Adipocyte (in vitro differentiated cells): ENCODE measurements at places on chromosomes 12 and 14.

GRCh38 chr14:24710403-24711112 lies 76.6 kb upstream of the GZMB start:
- peak; percentile 89 for DNase-seq

DNA sequence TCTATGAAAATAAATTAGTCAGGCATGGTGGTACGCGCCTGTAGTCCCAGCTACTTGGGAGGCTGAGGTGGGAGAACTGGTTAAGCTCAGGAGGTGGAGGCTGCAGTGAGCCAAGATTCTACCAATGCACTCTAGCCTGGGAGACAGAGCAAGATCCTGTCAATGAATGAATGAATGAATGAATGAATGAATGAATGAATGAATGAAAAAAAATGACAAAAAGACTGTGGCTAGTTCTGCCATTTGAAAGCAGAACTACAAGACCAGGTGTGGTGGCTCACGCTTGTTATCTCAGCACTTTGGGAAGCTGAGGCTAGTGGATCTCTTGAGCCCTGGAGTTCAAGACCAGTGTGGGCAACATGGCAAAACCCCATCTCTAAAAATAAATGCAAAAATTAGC lies 32.2 kb upstream of the NPFF start:
- no peak for DNase-seq

GRCh38 chr14:78142998-78143397 lies 27.2 kb upstream of the NRXN3 start:
- DNase-seq = no peak

DNA sequence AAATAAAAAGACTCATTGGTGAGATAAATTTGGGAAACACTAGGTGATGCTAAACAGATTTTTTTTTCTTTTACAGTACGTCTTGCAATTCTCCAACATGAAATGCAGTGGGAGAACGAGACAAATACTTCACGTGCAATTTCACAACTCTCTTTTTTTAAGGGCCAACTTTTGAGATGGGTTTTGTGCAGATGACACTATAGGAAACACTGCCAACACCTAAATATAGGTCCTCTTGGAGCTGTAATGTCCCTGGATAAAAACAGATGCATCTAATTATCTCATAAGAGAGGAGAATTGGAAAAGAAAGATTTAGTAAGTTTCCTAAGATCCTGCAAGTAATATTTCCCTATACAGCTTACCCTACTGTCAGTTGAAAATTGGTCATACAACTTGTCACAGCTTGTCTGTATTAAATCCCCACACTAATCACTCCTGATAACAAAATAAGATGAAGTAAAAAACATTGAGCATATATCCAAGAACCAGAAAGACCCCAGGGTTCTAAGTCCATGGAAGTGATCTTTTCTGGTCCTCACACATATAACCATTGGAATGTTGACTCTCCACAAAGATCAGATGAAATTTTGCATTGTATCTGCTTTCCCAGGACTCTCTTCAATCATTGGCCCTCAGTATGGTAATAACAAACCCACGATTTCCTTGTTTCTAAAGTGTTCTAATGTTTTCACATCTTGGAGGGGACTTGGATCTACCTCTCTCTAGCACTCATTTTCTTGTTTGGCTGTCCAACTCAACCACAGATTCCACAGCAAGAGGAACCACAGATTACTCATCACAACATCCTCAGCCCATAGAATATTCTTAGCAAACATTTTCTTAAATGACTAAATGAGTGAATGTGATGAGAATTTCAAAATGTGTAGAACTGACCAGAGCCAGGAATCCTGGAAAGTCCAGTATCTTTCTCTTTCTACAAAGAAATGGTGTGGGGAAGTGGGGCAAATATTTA lies 769.4 kb upstream of the USP15 start:
- no peak for DNase-seq

DNA sequence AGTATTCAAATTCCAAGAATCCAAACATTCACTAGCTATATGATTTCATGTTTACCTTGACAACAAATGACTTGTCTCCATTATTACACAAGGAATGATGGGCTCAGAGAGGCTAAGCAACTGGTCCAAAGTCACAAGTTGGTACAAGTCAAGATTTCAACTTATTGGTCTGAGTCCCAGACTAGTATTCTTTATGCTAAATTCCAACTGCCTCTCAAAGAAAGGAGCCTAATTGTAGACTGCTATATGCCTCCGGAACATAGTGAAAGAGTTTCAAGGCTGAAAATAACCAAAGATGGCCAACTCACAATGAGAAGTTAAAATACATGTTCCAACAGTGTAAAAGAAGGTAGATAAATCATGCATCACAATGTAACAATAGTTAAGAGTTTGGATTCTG lies 7.5 kb downstream of the BTG1 start:
- DNase-seq = peak; percentile 32

DNA sequence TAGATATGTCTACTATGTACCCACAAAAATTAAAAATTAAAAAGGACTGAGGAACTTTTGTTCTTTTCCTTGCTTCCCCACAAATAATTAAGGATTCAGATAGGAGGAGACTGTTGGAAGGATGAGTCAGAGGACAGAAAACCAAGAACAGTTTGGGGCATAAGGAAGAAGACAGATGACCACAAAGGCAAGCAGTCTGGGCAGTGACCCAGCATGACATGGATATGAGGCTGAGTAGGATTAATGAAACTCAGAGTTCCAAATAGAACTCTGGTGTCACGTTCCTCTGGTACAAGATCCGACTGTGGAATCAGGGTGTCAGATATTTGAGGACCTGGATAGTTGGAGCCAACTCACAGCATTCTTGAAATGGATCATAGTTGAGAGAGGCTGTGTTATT lies 89.3 kb upstream of the SLC38A4 start:
- peak; percentile 68 for DNase-seq

GRCh38 chr14:64707661-64708060 lies 3.4 kb downstream of the PLEKHG3 start:
- peak; percentile 43 for DNase-seq

GRCh38 chr12:91482231-91482630 lies 299.6 kb upstream of the DCN start:
- DNase-seq = no peak

GRCh38 chr14:26328791-26329190 lies 269.0 kb downstream of the NOVA1 start:
- no peak for DNase-seq

DNA sequence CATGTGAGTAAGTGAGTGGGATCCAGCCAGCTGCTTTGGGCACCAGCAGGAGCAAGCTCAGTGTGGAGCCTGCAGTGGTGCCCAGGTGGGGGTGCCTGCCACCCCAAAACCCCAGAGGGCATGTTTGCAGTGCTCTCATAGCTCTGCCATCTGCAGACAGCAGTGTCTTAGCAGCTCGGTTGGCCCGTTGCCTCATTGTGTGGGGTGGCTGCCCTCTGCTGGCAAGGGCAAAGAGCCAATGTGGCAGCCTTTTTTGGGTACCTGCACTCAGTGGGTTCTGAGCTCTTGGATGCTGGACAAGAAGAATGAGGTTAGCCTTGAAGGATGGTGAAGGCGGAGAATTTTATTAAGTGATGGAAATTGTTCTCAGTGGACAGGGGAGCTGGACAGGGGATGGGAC lies 52.3 kb downstream of the NEUROD4 start:
- DNase-seq = no peak

- DNase-seq = no peak
Observed at GRCh38 chr12:20453756-20454310, 85.5 kb downstream of the PDE3A start.

DNA sequence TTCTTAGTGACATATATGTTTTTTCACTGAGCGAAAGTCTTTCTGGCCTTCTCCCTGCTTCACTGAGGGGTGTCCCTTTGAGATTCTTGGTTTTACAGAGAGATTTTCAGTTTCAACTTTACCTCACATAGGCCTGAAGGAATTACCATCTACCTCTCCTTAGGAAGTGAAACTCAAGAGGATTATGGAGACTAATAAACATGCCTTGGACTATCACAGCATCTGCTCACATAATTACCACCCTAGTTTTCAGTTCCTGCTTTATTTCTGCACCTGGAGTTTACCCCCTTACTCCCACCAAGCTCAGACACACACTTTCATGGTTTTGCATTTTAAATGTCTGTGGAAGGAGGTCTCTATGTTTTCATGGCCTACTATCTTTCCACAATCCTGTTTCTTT lies 118.3 kb upstream of the SCAF11 start:
- no peak for DNase-seq

GRCh38 chr12:6114476-6114870 lies 10.0 kb downstream of the VWF start:
- DNase-seq = no peak

DNA sequence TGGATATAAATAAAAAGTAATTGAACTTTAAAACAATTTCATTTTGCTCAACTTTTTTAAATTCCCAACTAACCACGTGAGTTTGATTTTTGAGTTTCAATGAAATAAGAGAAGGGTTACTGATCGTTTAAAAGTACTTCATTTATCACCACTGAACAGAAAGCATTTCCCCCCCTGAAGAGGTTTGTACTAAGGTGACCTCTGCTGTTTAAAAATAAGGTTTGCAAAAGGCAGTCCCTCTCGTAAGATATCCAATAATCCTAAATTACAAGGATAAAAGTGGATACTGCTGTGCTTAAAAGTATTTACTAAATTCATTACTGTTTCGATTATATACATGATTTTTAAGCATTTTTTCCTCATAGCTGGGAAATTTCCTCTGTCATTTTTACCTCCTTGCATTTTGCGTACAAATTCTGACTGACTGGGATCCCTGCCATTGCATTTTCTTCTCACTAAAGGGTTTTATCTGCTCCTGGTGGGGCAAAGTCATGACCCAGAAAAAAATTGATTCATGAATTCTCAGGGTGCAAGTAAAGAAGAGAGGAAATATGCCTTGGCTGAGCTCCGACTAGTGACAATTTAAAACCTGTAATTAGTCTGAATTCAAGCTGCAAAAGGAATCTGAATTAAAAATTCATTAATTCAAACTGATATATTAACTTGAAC lies 463.8 kb downstream of the PRKD1 start:
- DNase-seq = no peak

- no peak for DNase-seq
Observed at GRCh38 chr12:25074954-25075353, 120.0 kb downstream of the DNAI7 start.

- DNase-seq = no peak
Observed at GRCh38 chr12:24922090-24922489, 26.8 kb downstream of the BCAT1 start.

GRCh38 chr14:54582334-54582733 lies 15.4 kb downstream of the SAMD4A start:
- DNase-seq = no peak

- DNase-seq = no peak
Observed at GRCh38 chr14:90742729-90743128, 73.5 kb downstream of the TTC7B start.

DNA sequence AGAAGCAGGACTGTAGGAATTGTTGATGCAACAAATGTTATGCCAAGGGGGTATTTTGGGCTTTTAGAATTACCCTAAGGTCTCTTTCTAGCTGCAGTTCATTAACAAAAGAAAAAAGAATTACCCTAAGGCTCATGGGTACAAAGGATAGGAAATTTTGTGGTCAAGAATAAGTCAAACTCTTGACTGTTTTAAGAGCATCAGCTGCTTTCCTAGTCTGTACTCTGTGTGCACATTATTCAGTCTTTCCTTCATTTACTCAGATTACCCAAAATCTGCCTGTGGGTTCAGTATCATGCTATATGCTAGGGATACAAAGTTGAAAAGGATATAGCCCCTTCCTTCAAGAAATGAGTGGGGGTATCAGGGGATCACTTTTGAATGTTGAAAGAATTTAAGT lies 36.5 kb upstream of the CCDC88C start:
- no peak for DNase-seq

GRCh38 chr12:28079539-28079938 lies 107.0 kb upstream of the PTHLH start:
- DNase-seq = no peak

DNA sequence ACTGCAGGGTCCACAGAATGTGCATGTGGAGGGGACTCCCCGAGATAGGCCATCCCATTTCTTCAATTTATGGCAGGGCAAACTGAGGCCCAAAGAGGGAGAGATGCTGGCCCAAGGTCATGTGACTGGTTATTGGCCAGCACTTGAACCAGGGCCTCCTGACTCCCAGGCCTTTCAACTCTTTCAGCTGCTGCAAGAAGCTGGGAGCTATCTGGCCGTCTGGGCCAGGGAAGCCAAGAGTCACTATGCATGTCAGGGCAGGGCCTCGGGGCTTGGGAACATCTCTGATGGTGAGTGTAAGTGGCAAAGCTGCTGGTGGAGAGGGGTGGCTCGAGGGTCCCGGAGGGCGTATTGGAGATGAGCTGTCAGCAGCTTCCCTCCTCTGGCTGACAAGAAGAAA lies 9.5 kb upstream of the LTBP2 start:
- no peak for DNase-seq

DNA sequence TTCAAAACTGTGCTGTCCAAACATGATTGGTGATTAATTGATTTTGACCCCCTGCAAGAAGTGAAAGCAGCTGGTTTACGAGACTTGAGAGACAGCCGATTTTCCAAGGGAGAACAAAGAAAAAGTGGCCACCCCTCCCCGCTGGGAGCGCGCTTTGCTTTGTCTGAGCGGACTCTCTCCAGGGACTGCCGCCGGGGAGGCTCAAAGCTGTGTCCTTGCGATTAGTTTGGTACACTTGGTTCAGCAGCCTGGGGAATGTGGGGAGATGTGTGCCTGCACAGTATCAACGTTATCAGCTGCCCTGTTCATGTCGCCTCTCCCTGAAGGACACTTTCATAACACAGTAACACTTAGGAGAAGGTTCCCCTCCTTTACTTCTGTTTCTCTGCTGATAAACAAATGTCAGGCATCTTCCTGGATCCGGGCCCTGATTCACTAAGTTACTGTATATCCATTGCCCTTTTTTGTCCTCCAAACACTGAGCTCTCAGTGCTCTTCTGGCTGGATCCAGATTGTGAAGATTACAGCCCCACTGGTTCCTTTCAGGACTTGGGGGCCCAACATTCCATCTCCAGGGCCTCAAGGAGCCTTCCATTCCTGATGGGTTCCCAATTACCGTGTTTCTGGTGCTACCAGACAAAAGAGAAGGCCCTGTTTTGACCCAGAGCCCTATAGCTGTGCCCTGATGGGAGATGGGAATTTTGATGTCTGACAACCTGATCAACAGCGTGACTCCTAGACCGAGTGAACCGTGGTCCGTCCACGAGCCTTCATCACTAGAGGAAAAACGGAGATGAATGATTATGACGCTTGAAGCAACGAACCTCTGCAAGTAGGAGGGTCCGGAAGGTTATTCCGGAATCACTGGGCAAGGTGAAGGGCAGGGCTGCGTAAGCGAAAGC lies 31.7 kb upstream of the TUBA1C start:
- peak; percentile 65 for DNase-seq

GRCh38 chr12:104958805-104959334 lies 780 bp upstream of the SLC41A2 start:
- DNase-seq = no peak

GRCh38 chr14:96987086-96987474 lies 189.9 kb downstream of the VRK1 start:
- DNase-seq = no peak

- DNase-seq = no peak
Observed at GRCh38 chr12:65086236-65086635, 34.9 kb downstream of the WIF1 start.
